ENCODE measurements at places on chromosomes 13 and 19.

GRCh38 chr19:47842941-47843340, 16.1 kb upstream of the TPRX2 start:
- DNase-seq = no peak

- no peak for DNase-seq
These were observed 70.7 kb upstream of the TDRD3 start for GRCh38 chr13:60326273-60326672.

- no peak for DNase-seq
These were observed 1464.3 kb downstream of the UQCRFS1 start for GRCh38 chr19:27748551-27749152.

- DNase-seq = no peak
These were observed 3.8 kb downstream of the ZC3H4 start for GRCh38 chr19:47109541-47110375.

- DNase-seq = no peak
These were observed 73.0 kb upstream of the OXGR1 start for GRCh38 chr13:97067017-97067895.

- DNase-seq = no peak
These were observed 3.1 kb downstream of the HRC start for GRCh38 chr19:49152119-49152550.

DNA sequence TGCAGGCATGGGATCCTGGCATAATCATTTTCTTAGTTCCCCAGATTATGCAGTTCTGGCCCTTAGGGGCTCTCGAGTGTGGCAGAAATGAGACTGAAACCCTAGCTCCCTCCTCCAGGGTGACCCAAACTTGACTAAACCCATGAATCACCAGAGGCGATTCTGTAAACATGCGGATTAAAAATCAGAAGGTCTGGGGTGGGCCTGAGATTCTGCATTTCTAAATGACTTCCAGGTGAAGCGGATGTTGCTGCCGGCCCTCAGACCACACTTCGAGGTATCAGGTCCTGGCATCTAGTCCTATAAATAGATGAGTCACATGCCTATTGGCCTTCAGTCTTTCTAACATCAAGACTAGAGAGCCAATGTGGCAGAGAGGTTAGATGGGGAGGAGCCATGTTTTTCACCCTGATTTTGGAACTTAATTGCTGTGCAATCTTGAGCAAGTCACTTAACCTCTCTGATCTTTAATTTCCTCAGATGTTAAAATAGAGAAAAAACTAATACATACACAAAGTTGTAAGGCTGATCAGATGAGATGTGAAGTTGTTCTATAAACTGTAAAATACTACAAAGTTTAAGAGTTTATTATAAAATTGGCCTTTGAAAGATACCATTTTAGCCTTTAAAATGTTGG, 431.2 kb downstream of the FOXO1 start:
- no peak for DNase-seq
